ENCODE measurements at places on chromosomes 3 and 15. TPM values are rescaled to one million over a fixed set of nuclear protein-coding genes. Genes with fewer than 3 reads are reported as not detected.

- DNase-seq, result peak; percentile 45
Measured at GRCh38 chr3:94115482-94115881, 52.6 kb downstream of the NSUN3 start.

DNA sequence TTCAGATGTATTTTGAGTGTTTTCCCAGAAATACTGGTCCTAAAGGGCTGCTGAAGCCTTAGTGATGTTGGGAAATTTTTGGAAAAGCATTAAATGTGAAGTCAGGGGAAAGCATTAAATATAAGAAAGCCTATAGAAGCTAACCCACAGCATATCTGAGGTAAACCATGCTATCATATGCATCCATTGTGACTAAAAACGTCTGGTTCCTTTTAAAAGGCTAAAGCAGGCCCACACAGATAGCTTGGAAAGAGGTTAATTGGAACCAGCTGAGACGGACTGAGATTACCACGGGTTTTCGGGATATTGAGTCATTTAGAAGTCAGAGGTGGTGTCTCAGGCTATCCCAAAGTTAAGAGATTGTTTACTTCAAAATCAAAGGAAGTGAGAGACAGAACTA, 78.2 kb downstream of the CYP19A1 start:
- peak; percentile 77 for DNase-seq

DNA sequence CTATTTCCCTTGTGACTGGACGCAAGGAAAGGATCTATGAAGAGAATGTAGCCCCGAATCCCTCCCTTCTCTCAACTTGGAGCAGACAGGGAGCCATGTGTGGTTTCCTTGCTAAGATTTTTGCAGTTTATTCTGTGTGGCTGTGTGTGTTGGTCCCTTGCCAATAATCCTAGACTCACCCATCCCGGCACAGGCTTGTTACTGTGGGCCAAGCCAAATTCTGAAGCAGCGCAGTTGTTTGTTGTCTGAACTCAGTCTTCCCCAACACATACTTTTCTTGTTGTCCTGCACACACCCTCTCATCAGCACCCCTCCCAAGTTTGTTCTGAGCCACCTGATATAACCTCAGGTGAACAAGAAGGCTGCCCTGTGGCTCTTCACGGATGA, 193.3 kb upstream of the CTDSPL start:
- no peak for DNase-seq

DNA sequence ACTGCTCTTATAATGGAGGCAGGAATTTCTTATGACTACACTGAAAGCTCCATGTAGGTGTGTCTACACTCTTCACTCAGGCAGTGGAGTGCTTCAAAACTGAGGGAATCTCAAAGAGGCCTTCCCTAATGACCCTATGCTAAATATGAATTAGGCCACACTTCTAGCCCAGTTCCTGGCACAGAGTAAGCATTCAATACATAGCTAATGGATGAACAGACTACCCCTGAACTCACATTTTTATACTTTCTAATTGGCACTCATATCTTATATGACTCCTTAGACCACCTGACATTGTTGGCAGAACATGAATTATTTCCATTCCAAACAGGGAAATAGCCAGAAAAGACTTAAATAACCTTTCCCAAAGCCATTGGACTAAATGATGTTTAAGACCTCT, 3.4 kb downstream of the RARRES1 start:
- no peak for DNase-seq

GCSAM gene
- not detected for total RNA-seq

GRCh38 chr3:156469456-156469855, 85.5 kb downstream of the SSR3 start:
- no peak for DNase-seq

- no peak for DNase-seq
Measured at GRCh38 chr3:64848127-64848800, 160.5 kb upstream of the ADAMTS9 start.

DNA sequence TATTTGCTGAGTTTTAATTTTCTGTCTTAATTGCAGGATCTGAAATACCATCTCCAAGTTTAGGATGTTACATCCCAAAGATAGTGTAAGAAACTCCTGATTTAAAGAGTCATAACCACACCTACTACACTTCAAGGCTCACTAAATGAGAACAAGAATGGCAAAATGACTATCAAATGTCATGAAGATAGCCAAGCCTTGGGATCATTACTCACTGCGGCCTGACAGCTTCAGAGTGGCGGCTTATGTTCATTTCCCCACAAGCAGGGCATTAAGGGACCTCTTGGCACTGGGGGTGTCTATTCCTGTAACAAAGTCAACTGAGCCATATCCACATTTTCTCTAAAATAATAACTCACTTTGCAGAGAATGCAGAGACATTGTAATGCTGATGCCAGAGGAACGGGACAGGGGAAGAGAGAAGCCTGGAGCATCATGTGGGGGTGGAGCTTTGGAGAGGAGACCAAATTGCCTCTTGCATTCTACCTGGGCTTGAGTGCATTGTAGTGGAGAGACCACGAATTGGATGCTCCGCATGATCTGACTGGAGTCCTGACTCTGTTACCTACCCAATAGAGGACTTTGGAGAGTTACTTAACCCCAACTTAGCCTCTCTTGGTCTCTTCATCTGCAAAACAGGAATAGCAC, 219.2 kb downstream of the OPA1 start:
- DNase-seq, result no peak

AADACL2 gene
- not detected for total RNA-seq

- DNase-seq, result no peak
Measured at GRCh38 chr15:52134502-52135144, 22.0 kb upstream of the BCL2L10 start.

SCN10A gene
- not detected for total RNA-seq

- DNase-seq, result no peak
Measured at GRCh38 chr3:173037840-173038483, 103.1 kb downstream of the SPATA16 start.

GPR62 gene
- under 0.01 TPM for total RNA-seq

DNA sequence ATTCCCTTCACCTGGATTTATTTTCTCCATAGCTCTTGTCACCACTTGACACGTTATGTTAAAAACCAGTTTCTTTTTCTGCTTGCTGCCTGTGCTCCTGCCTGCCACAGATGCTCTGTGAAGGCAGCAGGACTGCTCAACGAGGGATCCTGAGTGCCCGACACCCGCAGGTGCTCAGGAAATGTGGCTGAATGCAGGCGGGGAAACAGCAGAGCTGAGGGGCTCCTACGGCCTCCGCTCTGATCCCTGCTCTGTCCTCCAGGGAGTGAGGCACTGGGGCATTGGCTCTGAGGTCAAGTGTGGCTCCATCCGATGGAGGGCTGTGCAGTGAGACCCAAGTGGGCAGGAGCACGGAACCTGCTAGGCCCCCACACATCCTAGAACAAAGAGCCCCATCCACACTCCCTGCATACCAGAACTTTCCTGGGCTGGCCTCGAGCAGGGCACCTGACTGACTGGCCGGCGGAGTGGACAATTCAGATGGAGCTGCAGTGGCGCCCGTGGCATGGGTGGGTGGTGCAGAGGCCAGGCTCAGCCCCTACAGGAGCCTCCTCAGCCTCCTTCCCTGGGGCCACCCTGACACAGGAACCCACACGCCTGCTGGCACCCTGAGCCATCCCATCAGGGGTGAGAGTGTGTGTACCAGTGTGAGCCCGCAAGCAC, 27.9 kb downstream of the IQSEC1 start:
- DNase-seq, result no peak

C3orf70 gene
- total RNA-seq, result 4.2 TPM

CLDN18 gene
- total RNA-seq, result not detected

GOLGA6L7 gene
- not detected for total RNA-seq

DNA sequence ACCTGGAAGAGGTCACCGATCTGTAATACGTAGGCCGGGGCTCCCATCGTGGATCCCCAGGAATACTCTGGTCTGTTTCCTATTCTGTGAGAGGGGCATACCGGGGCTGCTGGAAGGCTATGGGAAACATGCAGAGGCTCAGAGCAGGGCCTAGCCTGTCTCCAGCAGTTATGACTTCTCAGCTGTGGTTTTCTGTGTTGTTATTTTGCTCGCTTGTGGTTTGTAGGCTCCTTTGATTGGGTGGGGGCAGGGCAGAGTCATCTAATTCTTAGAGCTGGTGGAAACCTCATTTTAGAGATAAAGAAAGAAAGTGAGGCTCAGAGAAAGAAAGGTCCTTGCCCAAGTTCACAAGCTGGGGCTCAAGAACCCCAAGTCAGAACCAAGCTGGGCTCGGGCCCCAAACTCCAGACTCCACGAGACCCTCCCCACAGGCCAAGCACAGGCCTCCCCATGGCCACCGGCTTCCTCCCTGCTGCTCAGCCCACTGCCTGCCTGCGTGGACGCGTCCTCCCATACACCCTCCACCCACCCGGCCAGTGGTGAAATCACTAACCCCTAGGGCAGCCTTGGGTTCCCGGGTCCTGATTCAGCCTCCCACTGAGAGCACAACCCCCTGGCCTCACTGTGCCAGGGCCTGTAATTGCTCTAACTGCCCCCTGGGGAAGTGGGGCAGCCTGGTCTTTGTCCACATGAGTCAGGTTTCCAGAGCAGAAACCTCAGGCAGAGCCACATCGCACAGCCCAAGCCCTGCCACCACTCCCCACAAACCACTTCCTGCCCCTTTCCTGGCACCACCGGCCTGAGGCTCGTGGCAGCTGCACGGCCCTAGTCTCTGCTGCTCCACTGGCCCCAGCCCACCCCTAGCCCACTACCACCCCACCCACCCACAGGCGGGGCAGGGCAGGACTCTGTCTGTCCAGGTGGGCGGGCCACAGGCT, 270.8 kb downstream of the UACA start:
- peak; percentile 94 for DNase-seq

DNA sequence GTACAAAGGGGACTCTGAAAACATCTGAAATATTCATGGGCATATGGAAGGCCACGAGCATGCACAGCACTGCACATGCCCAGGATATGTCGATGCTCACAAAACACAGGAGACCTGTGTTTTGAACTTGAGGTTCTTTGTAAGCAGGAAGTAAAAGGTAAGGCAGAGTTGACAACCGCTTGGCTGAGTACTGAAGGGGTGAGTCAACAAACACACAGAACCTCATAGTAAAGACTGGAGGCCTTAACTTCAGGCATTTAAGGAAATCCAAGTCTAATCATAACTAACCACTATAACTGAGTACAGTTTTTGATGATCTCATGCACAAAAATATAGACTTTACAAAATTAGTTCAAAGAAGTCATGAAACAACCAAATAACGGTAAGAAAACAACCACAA, 80.6 kb downstream of the MYO9A start:
- DNase-seq, result no peak

- DNase-seq, result no peak
Measured at GRCh38 chr3:57733790-57734189, 22.3 kb upstream of the SLMAP start.
